Kasumi-1 (cell line): ENCODE measurements at places on chromosomes 2 and 18.

GRCh38 chr2:226792155-226792881 lies 7.3 kb downstream of the IRS1 start:
- no peak for DNase-seq

DNA sequence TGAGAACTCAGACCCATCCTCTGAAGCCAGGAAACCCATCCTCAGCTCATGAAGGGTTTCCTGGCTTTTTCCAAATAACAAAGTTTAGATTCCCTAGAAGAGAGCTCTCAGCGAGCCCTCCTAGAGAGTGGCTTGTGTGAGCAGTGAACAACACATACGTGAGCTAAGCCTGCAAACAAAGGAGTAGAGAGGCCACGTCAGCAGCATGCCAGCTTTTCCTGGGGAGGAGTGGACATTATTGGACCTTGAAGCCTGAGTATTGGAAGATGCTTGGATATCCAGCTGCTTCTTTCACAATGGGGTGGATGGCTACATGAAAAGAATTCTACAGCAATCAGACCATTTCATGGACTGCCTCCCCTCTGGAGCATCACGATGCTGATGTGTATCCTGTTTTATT lies 21.1 kb downstream of the KIF5C start:
- DNase-seq, result no peak

GRCh38 chr18:4267641-4268040 lies 187.5 kb downstream of the DLGAP1 start:
- no peak for DNase-seq

DNA sequence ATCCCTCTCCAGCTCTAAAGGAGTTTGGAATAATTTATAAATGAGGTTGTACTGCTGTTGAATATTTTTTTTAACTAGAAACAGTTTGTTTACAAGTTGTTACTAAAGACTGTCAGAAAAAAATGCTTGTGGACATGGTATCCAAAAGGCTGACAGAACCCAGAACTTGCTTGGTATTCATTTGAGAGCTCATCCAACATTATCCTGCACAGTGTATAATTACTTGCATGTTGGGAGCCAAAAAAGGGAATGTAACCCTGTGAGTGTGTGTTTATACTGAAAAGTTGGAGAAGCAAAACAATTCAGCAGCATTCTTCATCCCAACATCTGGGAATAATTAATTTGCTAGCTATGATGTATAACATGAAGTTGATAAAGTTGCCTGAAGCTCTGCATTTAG lies 42.1 kb upstream of the EHBP1 start:
- DNase-seq, result no peak
